ENCODE measurements at places on chromosomes 11 and 22.

DNA sequence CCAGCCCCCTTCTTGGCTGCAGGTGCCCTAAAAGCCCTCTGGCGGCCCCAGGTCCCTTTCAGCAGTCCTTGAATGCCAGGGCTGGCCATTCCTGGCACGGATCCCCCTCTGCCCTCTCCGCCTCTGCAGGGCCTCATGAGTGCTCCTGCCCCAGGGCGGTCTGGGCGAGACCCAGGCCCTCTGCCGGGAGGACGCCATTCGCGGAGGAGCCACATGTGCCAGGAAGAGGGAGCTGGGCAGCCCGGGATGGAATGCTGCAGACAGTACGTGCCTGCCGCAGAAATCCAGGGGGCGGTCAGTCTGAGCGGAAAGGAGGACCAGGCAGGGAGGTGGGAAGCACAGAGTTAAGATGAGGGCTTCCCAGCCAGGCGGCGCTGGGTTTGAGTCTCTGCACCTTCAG is 2.8 kb downstream of the CABP7 start:
- DNase-seq = no peak

GRCh38 chr11:110711448-110711775 is 825 bp downstream of the ARHGAP20 start:
- DNase-seq = no peak

DNA sequence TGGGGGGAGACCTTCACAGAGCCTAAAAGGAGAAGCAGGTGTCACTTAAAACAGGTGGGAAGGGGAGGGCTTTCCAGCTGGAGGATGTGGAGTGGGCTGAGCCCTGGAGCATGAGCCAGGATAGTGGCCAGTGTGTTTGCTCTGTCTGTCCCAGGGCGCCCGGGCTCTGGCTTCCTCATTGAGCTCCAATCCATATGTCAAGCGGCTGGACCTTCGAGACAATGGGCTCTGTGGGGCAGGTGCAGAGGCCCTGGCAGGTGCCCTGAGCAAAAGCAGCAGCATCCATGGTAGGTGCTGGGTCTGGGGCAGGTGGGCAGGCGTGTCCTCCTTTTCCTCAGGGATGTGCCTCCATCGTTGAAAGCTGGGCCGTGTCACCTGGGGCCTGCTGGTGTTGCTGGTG is 2.0 kb downstream of the LRRC74B start:
- no peak for DNase-seq

DNA sequence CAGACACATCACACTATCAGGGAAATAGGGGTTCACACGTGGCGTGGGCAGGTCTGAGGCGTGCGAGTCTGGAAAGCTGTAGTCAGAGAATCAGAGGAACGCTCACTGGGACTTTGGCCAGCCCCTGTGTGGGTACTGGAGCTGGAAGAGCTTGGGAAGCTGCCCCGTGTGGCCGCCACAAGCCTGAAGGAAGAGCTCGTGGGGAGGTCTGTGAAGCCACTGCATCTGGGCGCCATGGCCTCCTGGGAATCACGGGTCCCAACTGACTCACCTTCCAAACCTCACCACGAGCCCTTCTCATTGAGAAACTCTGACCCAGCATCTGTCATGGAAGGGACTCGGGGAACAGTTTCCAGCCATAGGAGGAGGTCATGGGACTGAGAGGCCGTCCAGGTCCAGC is 5.9 kb upstream of the MRGPRF start:
- no peak for DNase-seq

GRCh38 chr11:18527512-18527911 is 770 bp upstream of the TSG101 start:
- peak; percentile 30 for DNase-seq

- no peak for DNase-seq
These were observed 693.4 kb upstream of the CCDC90B start for GRCh38 chr11:83979593-83979992.

- no peak for DNase-seq
These were observed 10.6 kb downstream of the CDPF1 start for GRCh38 chr22:46239261-46240048.

Measured in RCC 7860 (cell line).